ENCODE measurements at places on chromosomes 4 and X.

- no peak for DNase-seq
Measured at GRCh38 chrX:13499736-13500135, 69.7 kb upstream of the EGFL6 start.

DNA sequence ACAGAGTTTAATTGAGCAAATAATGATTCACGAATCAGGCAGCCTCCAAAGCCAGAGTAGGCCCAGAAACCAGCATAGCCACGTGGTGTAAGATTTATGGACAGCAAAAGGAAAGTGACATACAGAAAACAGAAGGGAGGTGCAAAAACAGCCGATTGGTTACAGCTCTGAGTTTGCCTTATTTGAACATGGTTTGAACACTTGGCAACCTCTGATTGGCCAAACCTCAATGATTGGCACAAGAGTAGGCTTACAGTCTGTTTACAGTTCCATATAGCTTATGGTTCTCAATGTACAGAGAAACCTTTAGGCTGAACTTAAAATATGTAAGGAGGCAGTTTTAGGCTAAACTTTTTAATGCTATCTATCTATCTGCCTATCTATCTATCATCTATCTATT lies 394.8 kb downstream of the CFAP47 start:
- DNase-seq, result no peak

GRCh38 chr4:108681321-108681809 lies 31.0 kb downstream of the OSTC start:
- DNase-seq, result no peak

GRCh38 chrX:154010330-154011087 lies 9.2 kb downstream of the IRAK1 start:
- DNase-seq, result no peak

DNA sequence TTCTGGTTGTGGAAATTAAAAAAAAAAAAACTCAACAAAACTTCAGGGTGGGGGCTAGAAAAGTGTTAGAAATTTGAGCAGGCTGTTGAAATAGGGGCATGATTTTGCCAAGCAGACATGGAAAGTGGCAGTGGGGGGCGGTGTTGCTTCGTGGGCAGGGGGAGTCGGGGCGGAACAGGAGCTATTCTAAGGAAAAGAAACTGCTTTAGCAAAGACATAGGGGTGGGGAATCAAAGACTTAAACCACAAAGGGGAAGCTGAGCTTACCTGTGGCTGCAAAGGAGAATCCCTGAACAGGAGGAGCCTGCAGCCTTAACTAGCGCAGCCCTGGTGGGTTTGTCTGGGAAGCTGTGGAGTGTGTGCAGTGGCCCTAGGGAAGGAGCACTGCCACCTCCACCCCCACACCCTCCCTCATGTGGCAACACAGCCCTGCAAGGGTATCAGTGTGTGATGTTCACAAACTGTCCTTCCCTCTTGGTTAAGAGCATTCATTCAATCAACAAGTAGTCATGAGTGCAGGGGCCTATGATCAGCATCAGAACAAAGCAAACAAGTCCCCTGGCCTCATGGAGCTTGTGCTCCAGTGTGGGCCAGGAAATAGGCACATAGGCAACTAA lies 20.5 kb downstream of the SEL1L3 start:
- no peak for DNase-seq

DNA sequence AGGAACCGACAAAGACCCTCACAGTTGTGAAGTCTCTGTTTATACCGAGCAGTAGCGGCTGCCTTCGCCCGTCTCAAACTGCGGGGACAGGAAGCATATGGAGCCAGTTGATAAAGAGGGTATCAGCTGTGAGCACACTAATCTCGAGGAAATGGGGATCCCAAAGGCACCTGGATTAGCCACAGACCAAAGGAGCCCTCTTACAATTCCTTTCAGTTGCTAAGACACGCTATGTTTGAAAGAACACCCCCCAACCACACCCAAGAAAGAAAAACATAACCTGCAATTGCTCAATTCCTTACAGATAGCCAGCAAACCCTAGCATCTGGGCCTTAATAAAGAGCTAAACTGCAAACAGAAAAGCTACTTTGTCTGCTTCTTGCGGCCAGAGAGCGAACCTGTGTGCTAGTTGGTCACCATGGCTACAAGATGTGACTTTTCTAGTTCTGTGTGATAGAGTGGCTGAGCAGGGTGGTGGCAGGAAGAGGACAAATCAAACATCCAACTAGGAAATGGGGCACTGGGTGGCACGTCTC lies 23.3 kb upstream of the CHRNA9 start:
- no peak for DNase-seq

- no peak for DNase-seq
Measured at GRCh38 chr4:26823583-26823982, 37.1 kb upstream of the STIM2 start.

- DNase-seq, result no peak
Measured at GRCh38 chrX:77061022-77061421, 386.2 kb upstream of the FGF16 start.

DNA sequence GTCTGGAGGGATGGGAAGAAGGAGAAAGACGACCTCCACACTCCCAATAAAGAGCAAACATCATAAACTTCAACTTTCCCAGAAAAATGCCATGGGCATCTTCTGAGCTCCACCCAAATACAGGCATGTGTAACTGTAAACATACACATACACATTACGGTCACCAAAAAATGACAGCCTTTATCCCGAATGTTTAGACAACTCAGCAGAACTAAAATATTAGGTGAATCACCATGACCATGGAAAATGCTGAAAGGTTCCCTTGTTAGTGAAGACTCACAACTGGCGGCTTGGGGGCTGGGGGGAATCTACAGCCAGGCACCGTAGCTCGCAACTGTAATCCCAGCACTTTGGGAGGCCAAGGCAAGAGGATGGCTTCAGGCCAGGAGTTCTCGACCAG lies 33.0 kb downstream of the PRKX start:
- DNase-seq, result no peak

GRCh38 chr4:82293304-82293703 lies 80.5 kb downstream of the HNRNPD start:
- DNase-seq, result no peak

GRCh38 chr4:5399790-5400421 lies 308.5 kb downstream of the EVC2 start:
- DNase-seq, result peak; percentile 13

DNA sequence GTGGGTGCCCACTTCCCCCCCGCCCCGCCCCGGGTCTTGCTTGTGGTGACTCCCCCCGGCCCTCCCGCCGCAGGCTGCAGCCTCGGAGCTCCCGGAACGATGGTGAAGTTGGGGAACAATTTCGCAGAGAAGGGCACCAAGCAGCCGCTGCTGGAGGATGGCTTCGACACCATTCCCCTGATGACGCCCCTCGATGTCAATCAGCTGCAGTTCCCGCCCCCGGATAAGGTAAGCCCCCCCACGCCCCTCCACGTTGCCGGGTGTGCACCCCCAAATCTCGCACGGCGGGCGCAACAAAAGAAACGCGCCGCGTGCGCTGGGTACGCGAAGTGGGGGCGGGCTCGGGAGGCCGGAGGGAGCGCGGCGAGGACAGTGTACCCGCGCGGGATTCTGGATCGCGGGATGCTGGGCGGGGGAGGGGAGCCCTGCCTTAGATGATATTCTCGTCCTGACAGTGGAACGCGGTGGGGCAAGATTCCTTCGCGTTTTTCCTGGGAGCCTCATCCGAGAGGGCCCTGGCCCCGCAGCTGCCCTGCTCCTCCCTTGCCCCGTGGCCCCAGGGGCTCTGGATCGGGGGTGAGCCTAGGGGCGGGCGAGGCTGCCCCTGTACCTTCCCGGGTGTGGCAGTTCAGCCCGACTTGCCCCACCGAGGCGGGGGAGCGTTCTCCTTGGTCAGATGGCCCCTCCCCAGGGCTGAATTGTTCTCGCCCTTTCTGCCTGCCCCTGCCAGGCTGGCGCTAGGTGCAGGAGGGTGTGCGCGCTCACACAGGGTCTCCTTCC lies 819 bp downstream of the NSG1 start:
- no peak for DNase-seq

DNA sequence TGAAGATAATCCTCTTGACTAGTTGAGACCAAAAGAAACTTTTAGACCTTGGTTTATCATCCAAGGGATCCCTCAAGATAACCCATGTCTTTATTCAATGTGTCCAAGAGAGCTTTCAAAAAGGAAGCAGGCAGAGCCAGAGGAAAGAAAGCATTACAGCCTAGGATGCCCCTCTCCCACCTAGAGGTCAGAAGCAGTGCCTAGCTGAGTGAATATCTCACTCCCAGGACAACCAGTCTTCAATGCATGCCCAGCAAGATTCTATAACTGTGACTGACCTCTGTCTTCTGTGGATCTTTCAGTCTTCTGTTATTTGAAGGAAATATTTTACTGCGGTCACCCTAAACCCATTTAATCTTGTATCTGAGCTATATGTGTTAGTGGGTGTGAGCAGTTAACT lies 537.2 kb upstream of the CPEB2 start:
- no peak for DNase-seq

DNA sequence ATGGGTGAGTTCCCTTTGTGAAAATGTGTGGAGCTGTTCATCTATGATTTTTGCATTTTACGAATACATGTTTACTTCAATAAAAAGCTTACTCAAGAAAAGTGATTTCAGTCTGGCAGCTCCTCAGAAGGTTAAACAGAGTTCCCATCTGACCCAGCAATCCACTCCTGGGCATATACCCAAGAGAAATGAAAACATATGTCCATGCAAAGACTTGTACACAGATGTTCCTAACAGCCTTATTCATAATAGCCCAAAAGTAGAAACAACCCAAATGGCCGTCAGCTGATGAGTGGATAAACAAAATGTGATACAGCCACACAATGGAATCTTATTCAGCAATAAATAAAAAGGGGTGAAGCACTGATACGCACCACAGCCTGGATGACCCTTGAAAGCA lies 20.8 kb downstream of the CLCN4 start:
- peak; percentile 32 for DNase-seq

- DNase-seq, result no peak
Measured at GRCh38 chrX:45743906-45744625, 543.4 kb upstream of the DIPK2B start.

- DNase-seq, result no peak
Measured at GRCh38 chrX:36898301-36898700, 109.9 kb upstream of the FAM47C start.

- peak; percentile 4 for DNase-seq
Measured at GRCh38 chr4:5409237-5409636, 299.1 kb downstream of the EVC2 start.

DNA sequence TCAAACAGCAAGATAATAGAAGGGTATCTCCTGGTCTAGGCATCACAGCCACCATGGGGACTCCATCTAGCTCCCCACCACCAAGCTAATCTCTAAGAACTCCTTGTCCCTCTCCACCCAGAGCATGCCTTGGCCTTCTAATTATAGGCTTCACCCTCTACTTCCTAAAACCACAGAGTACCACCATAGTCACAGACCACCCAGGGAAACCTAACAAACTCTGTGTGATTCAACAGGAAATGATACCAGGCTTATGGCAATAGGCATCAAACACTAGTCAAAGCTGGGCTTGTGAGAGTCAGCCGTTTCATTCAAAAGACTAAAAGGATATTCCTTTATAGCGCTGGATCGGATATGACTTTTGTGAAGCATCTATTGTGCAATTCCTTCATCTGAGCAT lies 91.5 kb upstream of the NALF2 start:
- no peak for DNase-seq

DNA sequence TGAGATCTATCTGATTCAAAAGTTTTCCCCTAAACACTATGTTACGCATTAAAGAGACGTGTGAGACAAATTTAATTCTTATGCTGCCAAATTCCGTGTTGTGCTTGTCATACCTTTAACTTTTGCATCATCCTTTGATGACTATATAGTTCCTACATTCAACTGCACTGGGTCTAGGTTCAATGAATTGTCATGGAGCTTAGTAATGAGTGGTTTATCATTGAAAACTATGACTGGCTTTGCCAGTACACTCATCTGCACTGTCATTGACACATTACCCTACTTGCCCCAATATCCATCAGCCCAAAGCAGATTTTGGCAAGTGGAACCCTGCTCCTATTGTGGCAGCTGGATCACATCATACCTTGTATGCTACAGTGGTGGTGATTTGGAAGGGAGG lies 882.9 kb upstream of the SLIT2 start:
- peak; percentile 6 for DNase-seq

DNA sequence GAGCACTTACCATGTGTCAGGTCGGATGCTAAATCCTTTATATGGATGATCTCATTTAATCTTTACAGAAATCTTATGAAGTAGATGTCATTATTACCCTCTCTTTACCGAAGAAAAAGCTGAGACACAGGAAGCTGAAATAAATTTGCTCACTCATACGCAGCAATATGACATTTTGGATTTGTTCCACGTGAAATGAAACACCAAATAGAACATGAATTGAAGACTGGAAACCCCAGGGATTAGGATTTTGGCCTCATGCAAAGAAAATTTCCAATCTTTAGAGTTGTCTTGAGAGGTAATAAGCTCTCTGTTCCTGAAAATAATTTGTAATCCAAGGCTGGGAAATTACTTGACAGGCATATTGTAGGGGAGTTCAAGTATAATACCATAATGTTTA lies 354.4 kb upstream of the CLNK start:
- DNase-seq, result peak; percentile 8
